CD4-positive, alpha-beta T cell treated with Interleukin-21 for 1 hour (primary cell): ENCODE measurements at places on chromosomes 16 and 17.
A peak's percentile ranks its signal among the peaks of the same experiment; 100 is the strongest.

DNA sequence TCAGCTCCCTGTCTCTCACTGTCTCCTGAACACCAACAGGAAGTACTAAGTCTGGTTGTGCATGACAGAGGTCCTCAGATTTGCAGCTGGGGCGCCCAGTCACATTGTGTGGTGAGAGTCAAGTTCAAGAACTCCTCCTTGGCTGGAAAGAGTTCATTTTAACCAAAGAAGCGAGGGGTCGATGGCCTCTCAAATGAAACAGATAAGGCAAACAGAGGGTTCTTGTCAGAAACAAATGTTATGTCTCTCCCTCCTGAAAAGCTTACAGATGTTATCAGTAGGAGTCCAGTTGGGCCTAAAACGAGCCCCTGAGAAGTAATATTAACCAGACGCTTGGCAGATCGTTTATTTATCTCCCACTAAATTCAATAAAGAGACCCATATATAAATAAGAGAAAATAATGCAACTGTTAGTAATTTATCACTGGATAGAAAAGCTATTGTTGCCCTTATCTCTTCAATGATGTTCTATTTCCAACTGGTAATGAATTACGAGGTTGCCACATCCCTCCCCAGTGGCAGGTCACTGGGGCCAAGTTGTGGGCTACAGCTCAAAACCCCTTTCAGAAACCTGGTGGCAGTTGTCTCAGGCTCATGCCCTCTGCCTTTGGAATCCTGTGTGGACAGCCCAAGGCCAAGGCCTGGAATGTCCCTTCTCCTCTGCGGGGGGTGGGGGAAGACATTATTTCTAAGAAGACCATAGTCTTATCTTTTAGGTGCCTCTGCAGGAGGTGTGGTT lies 307.5 kb upstream of the DYNLRB2 start:
- DNase-seq: no peak

GRCh38 chr16:72437891-72438290 lies 265.9 kb upstream of the PMFBP1 start:
- DNase-seq: no peak

- no peak for DNase-seq
Measured at GRCh38 chr17:64787921-64788271, 125.8 kb upstream of the SMURF2 start.

- DNase-seq: no peak
Measured at GRCh38 chr16:85464383-85465305, 148.5 kb upstream of the GSE1 start.

- DNase-seq: no peak
Measured at GRCh38 chr16:4401094-4401501, 15.3 kb downstream of the CORO7 start.

- DNase-seq: no peak
Measured at GRCh38 chr16:18789515-18789849, 652 bp downstream of the RPS15A start.

- no peak for DNase-seq
Measured at GRCh38 chr17:67575325-67575724, 142.4 kb upstream of the NOL11 start.

DNA sequence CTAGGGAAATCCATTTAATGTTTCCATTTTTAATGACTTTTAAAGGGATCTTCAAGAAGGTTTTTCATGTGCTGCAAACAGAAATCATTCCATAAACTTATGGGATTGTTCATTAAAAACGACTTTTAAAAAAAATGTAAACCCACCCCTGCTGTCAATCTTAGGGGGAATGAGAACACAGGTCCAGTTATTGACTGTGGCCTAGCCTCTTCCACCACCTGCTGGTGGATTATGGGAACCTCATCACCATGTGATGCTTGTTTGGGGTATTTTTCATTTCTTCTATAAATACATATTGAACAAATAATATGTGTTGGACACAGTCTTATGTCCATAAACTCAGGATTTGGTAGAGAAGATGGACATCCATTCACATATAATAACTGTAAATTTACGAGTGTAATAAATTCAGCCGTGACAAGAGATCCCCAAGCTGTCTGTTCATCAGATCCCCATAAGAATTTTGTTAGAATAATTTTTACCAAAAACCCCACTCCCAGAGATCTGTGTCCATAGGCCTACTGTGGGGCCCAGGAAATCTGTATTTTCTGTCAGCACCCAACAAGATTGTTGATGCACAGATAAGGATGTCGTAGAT lies 42.0 kb upstream of the TMC5 start:
- DNase-seq: peak; percentile 22
